ENCODE measurements at places on chromosomes 1 and 21.

DNA sequence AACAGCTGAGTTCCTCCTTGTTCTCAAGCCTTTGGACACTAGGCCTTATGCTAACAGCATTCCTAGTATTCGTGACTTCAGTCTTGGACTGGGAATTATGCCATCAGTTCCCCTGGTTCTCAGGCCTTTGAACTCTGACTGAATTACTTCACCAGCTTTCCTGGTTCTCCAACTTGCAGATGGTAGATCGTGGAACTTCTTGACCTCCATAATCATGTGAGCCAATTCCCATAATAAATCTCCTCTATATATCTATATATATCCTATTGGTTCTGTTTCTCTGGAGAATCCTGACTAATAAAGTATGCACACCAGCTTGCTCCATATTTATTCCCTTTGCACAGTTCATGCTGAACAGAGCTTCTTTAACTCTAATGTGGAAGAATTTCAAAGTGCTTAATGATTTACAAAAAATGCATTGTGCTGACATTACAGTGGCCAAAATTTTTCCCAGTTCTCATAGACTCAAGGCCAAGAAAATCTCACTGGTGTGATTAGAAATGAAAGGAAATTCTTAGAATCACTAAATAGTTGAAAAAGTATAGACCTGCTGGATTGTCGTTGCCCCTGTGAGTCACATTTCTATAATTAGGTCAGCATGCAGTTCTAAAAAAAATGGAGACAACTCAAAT is 462.9 kb upstream of the ADAMTS5 start:
- no peak for DNase-seq

- no peak for DNase-seq
Observed at GRCh38 chr1:118047006-118047649, 117.6 kb downstream of the WDR3 start.

- DNase-seq, result no peak
Observed at GRCh38 chr1:47188791-47189785, 748 bp downstream of the PDZK1IP1 start.

- DNase-seq, result no peak
Observed at GRCh38 chr1:9269721-9270120, 23.0 kb upstream of the SPSB1 start.

- no peak for DNase-seq
Observed at GRCh38 chr1:60679524-60680375, 402.6 kb upstream of the NFIA start.

GRCh38 chr1:117930173-117930447 is 571 bp downstream of the WDR3 start:
- no peak for DNase-seq

- no peak for DNase-seq
Observed at GRCh38 chr1:35173909-35174540, 18.9 kb downstream of the SFPQ start.

DNA sequence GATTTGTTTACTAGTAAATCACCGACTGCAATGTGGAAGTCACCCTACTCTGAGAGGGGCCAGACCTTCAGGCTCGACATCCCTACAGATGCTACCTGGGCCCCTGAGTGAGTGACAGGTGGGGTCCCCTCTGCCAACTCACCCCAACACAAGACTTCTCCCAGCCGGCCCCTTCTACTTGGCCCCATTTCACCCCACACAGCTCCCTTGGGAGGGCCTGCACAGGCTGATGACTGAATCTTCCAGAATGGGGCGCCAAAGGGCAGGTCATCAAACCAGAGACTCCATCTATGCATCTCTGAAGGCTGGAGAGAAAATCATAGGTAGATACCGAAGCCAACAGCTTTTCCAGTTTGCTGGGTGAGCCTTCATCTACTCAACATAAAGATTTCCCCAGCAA is 9.4 kb upstream of the S100A8 start:
- no peak for DNase-seq

GRCh38 chr1:178275553-178275952 is 181.6 kb downstream of the RASAL2 start:
- DNase-seq, result no peak

DNA sequence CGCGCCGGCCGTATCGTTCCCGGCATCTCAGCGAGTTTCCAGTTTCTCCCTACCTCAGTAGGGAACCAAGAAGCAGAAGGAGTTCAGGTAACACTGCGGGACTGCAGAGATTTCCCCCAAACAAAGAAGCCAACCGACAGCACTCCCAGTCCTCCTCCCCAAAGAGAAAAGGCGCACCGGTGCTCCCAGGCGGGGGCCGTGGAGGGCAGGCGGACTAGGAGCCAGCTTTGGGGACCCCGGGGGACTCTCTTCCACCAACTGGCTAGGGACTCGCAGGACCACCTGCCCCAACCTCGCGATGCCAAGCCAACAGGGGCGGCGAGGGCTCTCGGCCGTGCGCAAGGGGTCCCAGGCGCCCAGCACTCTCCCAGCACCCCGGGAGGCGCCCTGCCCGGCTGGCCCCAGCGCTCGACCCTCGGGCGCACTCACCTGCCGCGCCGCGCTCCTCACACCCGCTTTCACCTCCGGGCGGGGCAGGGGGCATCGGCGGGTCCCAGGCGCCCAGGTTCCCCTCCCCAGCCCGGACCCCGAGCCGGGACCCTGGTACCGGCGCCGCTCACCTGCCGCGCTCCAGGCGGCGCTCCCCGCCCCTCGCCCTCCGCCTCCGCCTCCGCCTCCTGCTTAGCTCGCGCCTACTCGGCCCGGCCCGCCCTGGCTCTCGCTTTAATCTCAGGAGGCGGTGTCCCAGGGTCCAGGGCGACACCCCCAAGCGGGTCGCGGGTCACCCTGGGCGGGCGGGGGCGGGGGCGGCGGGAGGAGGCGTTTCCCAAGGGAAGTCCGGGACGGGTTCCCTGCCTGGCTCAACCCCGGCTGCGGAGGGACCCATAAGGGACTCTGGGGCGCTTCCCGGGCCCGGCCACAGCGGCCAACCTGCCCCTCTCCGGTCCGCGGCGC is at the start of gene TMPRSS2:
TSS of gene TMPRSS2 (minus strand) at position 638 of the 894 bp plus-strand sequence. CDS start 10,025 bp downstream, outside the sequence.
- DNase-seq, result no peak

- no peak for DNase-seq
Observed at GRCh38 chr1:202272103-202272845, 69.5 kb downstream of the UBE2T start.

- DNase-seq, result no peak
Observed at GRCh38 chr1:153248176-153248879, 11.2 kb upstream of the LORICRIN start.

DNA sequence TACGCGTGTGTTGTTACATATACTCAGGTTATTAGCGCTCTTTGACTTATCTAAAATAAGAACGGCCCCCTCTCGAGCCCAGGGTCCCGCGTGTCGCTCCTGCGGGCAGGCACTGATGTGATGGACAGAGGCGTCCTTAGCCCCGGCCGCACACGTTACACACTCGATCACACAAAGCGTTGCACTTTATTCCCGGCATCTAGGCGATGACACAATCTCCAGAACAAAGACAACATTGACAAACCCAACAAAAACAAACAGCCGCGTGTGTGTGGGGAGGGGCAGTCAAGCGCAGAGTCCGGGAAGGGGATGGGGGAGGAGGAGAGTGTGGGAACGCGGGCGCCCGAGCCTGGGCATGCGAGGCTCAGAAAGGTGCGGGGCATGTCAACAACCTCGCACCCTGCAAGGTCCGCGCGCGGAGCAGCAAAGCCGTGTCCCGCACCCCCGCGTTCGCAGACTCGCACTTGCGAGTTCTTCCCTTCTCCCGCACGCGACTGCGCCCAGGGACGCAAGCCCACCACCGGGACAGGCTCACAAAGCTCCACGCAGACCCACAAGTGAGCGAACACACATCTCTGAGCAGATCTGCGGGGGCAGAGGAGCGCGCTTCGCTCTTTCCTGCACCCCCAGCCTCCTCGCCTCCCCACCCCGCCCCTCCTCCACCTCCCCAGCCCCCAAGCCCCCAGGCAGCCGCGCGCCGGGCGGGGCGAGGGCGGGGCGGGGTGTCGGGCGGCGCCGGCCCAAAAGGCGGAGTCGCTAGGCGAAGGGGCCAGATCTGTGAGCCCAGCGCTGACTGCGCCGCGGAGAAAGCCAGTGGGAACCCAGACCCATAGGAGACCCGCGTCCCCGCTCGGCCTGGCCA is at the start of gene EFNA1:
TSS of gene EFNA1 (plus strand) at position 772 of the 862 bp plus-strand sequence. CDS start 102 bp downstream, outside the sequence.
- no peak for DNase-seq

- no peak for DNase-seq
Observed at GRCh38 chr1:201077736-201078135, 34.5 kb downstream of the CACNA1S start.

GRCh38 chr1:76444773-76445172 is 370.2 kb downstream of the ST6GALNAC3 start:
- DNase-seq, result no peak

DNA sequence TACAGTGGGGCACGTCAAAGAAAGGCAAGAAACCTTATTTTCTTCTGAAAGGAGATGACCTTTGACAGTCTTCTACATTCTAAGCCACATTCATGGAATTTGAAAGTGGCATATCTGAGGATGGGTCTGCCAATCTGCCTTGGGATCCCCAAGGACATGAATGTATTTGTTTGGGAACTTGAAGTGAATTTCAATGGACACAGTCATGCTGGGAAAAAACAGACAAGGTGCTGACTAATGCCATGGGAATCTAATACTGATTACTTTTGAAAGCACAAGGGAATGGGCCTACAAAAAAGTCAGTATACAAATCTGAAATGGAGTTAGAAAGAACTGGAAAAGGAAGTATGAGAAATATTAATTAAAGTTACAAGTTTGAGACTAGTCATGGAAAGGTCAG is 128.8 kb downstream of the KCNJ6 start:
- no peak for DNase-seq

DNA sequence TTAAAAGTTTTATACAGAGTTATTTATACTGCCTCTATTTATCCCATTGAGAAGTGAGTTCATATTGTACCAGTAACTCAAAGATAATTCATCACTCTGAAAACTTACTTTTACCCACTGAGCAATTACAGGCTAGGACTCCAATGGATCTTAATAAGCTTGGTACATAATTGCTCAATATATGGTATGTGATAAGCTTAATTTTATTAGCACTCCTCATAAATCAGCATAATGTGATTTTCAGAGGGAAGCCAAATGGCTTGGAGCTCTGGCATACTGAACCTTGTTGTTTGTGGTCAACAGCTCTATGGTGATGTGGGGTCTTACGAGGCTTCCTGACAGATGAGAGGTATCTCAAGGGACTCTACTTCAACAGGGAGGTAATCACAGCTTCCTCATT is 26.3 kb downstream of the ADAM30 start:
- DNase-seq, result no peak

DNA sequence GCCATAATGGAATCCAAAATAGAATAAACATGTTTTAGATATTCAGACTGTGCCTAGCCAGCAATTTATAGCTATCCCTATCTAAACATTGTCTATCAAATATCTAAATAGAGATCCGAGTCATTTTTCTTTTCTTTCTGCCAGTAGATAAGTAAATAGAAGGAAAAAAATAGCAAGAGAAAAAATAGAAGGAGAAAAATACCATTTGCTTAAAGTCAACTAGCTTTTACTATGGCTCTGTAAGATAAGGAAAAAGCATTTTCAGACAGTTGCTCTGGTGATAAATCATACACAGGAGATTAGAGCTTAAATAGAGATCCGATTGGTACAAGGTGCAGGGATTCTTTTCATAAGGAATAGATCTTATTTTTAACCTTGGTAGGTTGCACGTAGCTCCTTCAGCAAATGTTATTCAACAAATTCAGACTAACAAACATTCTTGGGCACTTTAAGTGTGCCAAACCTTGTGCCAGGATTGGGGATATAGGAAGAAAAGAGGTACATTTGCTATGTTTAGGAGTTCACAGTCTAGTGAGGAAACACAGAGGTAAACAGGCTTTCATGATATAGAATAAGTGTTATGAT is 70.1 kb upstream of the CCDC190 start:
- no peak for DNase-seq

GRCh38 chr21:28769683-28770082 is 223.0 kb downstream of the LTN1 start:
- DNase-seq, result no peak

DNA sequence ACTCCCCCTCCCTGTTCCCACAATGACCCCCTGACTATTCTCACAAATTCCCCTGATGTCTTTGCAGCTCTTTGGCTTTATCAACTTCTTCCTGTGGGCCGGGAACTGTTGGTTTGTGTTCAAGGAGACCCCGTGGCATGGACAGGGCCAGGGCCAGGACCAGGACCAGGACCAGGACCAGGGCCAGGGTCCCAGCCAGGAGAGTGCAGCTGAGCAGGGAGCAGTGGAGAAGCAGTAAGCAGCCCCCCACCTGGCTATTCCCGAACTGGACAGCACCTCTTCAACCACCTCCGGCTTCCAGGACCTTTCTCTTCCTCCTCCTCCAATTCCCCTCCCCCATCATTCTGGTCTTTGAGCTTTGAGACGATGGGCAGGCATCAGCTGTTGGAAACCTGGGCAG is 4.4 kb upstream of the ATXN7L2 start:
- DNase-seq, result no peak

GRCh38 chr21:38306433-38307141 is 49.8 kb downstream of the KCNJ15 start:
- no peak for DNase-seq

DNA sequence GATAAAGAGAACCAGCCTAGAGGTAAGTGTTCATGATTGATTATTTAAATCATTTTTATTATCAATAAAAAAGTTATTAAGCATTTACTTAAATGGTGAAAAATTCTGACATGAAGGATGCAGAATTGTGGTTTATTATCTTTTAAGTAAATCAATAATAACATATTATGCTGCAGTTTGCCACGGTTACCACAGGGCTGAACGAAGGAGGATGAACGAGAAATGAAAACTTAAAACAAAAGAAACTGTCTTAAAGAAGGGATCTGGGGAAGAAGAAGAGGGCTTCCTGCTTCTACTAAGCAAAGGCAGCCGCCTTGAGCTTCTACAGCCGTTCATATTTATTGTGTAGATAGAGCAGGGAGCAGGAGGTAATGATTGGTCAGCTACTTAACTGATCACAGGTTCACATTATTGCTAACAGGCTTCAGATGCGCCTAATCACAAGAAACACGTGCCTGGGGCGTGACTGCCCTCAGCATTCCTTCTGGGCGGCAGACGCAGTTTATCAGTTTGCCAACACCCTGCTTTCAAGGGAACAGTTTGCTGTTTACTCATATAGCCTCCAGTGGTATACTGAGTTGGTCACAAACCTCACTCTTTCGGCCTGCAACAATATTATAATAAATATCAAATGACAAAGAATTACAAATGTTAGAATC is 5.8 kb upstream of the FNBP1L start:
- no peak for DNase-seq

GRCh38 chr1:36224537-36225282 is 467 bp downstream of the THRAP3 start:
- peak; percentile 61 for DNase-seq

- no peak for DNase-seq
Observed at GRCh38 chr1:37671261-37671660, 21.1 kb upstream of the CDCA8 start.

DNA sequence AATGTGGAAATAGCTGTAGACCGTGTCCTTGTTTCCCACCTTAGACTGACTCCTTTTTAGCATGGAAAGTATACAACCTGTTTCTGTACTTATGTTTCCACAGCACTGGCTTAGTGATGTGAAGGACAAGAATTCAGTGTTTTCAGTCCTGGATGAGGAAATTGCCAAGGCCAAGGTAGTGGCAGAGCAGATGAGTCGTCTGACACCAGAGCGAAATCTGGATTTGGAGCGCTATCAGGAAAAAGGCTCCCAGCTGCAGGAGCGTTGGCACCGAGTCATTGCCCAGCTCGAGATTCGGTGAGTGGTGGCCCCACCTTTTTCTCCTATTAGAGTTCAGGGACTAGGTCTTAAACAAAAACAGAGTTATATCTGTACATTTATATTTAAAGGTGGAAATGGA is 112.6 kb downstream of the MACF1 start:
- no peak for DNase-seq
